ENCODE measurements at places on chromosomes 13 and 19.

- DNase-seq: no peak
Observed at GRCh38 chr13:29849731-29850212, 645 bp downstream of the UBL3 start.

DNA sequence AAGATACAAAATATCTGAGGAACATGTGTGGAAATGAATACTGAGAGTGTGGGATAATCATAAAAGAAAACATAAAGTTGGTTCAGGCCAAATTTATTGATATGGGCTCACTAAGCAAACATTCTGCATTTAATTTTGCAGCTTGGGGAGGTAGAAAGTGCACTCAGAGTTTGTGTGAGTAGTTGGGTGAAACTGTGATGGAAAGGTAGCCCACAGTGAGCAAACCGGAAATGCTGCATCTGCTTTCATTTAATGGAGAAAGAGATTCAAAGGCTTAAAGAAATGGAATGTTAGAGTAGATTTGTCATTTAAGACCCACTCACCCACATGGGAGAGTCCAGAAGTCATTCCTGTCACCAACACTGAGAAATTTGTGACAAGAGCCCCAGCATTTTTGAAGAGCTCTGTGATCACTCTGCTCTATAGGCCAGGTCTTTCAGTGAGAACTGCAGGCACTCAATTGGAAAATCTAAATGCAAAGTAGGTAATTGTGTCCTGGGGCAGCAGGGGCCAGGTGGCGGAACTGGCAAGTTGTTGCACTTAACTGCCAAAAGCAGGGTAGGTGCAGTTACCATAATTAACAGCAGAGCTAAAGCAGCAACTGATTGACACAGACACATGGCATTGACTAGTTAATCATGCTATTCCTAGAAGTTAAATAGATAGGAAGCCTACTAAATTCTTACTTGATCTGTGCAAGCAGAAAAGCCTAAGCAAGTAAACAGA is 1228.3 kb upstream of the PCDH20 start:
- DNase-seq: no peak

DNA sequence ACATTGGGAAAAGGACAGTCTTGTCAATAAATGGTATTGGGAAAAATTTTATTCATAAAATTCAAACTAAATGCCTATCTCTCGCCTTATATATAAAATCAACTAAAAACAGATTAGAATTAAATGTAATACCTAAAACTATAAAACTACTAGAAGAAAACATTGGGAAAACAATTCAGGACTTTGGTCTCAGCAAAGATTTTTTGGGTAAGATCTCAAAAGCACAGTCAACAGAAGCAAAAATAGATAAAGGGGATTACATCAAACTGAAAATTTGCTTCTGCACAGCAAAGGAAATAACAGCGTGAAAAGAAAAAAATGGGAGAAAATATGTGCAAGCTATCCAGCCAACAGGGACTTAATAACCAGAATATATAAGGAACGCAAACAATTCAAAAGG is 24.3 kb upstream of the ZC3H13 start:
- no peak for DNase-seq

GRCh38 chr19:31974290-31974689 is 371.1 kb upstream of the ZNF507 start:
- DNase-seq: no peak

GRCh38 chr13:97339019-97339987 is 94.7 kb upstream of the RAP2A start:
- no peak for DNase-seq

DNA sequence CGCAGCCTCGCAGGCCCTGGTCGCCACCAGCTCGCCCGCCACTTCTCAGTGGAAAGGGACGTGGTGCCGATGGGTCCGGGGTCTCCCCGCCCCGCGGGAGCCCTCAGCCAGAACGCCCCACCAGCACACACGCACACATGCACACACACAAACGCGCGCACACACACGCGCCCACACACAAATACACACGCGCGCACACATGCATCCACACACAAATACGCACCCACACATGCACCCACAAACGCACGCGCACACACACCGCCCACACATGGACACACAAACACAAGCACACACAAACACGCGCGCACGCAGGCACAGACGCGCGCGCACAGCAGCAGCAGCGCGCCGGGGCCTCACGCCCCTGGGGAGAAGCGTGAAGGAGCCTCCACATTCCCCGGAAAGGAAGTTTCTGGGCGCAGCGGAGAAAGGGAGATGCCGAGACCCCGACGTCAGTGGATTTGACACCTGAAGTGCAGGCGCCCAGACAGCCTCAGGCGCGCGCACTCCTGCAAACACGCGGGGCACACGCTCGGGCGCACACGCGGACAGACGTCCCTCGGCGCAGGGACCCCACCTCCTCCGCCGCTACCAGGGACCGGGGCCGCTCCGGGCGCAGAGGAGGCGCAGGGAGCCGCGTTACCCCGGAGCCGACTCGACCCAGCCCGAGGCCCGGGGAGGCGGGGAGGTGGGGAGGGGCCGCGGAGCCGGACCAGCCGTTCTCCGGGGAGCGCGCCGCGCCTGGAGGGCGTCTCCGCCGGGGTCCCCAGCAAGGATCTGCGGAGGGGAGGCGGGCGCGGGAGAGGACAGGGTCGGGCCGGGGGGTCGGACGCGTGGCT is 622 bp downstream of the RASA3 start:
- DNase-seq: no peak

- DNase-seq: no peak
Observed at GRCh38 chr13:42331009-42331408, 59.1 kb downstream of the AKAP11 start.

- no peak for DNase-seq
Observed at GRCh38 chr13:27556109-27556508, 64.2 kb downstream of the LNX2 start.

DNA sequence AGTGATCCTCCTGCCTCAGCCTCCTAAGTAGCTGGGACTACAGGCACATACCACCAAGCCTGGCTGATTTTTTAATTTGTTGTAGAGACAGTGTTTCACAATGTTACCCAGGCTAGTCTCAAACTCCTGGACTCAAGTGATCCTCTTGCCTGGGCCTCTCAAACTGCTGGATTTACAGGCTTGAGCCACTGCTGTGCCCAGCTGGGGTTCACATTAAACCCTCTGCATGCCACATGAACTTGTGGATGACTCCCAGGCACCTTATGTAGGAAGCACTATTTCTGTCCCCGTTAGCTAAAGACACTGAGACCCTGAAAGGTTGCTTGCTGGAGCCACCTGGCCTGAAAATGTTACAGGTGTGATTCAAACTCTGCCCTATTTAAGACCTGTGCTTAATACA is 10.5 kb downstream of the MYH14 start:
- no peak for DNase-seq

- DNase-seq: no peak
Observed at GRCh38 chr13:88648598-88649373, 977.6 kb downstream of the SLITRK5 start.

- no peak for DNase-seq
Observed at GRCh38 chr13:30744681-30745077, 9.3 kb downstream of the ALOX5AP start.

DNA sequence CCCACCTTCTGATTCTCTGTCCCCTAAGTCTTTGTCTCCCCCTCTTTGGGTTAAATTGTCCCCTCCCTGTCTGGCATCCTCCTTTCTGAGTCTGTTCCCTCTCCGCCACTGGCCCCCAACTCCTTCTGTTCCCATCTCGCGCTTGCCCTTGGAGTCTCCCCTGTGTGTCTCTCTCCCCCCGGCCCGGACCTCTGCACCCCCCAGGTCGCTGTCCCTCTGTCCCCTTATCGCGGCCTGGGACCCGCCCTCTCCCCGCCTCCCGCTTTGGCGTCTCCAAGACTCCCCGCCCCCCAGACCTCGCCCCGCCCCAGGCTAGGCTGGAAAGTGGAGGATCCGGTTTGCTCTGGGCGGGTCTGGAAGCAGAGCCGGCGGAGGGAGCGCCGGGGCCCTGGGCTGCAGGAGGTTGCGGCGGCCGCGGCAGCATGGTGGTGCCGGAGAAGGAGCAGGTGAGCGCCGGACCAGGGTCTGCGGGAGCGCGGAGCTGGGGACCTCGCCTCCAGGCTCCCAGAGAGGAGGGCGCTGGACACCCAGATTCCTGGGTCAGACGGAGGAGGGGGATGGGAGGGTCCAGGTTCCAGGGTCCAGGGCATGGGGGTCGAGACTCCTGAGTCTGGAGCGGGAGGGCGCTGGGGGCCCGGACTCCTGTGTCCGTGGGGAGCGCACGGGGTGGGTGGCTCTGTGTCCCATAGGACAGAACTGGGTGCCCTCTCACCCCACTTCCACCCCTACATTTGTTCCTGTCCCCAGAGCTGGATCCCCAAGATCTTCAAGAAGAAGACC is at the start of gene TRPM4:
TRPM4 (plus strand) TSS at position 348 of the 780 bp plus-strand sequence; CDS start at position 423, 75 bp downstream.
- DNase-seq: no peak

DNA sequence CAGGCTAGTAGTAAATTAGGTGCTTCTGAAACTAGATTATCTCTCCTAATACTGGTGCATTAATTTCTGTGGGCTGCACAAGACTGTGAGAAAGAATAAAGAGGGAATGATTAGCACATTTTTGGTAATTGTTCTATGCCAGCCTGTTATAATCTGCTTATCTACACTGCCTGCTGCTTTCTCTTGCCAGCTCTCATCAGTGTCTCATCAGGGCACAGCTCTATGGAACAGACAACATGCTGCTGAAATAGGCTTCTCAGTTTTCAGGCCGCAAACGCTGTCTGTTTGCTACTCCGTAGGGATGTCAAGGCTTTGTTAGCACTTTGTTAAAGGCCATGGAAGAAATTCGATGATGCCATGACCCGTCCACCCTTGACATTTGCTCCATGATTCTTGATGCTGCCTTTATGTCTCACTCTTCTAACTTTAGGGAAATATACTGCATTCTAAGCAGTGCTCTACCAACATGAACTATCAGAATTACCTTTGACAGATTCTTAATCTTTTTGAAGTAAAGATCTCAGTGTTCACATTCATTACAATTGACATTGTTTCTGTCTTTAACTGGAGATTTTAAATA is 84.0 kb upstream of the PRR20A start:
- DNase-seq: no peak

GRCh38 chr13:107551521-107551920 is 663.8 kb downstream of the LIG4 start:
- DNase-seq: no peak

GRCh38 chr19:30256496-30256850 is 115.7 kb upstream of the ZNF536 start:
- no peak for DNase-seq
